NCI-H2227 treated with DMSO at 0.1 percent for 48 hours (cell line): ENCODE measurements at places on chromosomes 1 and 21.

DNA sequence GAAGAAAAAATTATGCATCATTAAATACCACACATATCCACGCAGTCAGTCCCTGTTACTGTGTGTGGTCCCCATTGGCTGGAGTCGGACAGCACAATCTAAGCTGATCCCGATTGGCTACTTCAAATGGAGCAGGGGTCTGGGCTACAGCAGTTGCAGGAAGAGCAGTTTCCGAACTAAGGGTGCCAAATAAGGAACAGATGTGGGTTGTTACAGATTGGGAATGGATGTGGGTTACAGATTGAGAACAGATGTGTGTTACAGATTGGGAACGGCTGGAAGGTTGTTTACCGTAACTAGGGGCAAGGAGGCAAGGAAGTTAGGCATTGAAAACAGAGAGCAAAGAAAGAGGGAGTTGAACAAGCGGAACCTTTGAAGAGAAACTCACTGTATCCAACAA is 19.9 kb downstream of the OR2L13 start:
- no peak for DNase-seq

DNA sequence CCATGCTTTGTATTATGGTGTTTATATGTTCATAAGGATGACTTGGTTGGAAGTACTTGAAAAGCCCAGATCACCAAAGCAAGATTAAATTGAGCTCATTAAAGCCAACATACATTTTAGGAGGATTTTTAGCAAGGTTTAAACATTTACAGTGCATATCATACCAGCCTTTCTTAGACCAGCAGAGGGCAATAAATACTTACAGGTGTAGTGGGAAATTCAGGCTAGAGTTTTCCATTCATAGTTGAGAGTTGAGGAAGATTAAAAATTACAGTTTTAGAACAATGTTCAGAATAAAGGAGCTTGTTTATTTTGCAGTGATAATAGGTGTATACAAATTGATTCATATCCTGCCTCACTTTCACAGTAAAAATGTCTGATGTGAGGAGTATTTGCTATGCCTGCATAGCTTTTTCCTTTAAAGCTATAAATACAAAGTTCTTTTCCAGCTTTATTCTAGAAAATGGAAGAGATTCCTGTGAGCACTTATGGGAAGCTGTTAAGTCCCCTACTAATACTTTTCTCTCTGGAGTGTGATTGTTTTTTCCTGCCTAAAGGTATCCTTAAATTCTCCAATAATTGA is 35.3 kb downstream of the DTL start:
- DNase-seq, result peak; percentile 18

DNA sequence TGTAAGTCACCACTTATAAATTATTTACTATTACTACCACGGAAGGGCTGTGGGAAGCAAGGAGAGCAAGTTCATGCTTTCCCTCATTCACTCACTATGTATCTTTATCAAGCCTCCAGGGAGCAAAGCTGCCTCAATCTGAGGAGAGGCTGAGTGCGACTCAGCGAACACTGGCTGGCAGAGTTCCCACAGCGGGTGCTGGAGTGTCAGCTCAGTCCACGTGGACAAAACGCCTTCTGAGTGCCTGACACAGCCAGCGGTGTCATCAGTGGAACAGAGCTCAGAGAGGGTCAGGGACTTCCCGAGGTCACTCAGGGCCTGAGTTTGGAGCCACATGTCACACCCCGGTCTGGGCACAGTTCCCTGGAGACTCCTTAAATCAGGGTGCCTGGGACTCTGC is 16.9 kb downstream of the MATN1 start:
- no peak for DNase-seq

DNA sequence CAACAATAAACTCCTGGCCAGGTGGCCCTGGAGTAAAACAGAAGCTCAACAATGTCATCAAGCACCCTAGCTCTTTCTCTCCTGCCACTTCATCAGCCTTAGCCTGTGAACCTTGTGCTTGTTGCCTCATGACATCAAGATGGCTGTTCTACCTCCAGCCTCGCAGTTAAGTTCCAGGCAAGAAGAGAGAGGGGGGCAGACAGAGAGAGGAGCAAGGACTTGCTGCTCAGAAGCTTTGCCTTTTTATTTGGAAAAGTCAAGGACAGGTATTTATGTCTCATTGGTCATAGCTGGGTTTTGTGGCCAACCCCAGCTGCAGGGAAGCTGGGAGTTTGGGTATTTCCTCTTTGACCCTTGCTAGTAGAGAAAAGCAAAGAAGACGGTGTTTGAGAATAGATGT is 60.3 kb upstream of the GADD45A start:
- DNase-seq, result no peak
